Prostate gland (tissue), 2 donors: ENCODE measurements at places on chromosomes 5 and 9.
A peak's percentile ranks its signal among the peaks of the same experiment; 100 is the strongest.

- no peak for DNase-seq
These were observed 119.7 kb downstream of the CETN3 start for GRCh38 chr5:90289837-90290236.

DNA sequence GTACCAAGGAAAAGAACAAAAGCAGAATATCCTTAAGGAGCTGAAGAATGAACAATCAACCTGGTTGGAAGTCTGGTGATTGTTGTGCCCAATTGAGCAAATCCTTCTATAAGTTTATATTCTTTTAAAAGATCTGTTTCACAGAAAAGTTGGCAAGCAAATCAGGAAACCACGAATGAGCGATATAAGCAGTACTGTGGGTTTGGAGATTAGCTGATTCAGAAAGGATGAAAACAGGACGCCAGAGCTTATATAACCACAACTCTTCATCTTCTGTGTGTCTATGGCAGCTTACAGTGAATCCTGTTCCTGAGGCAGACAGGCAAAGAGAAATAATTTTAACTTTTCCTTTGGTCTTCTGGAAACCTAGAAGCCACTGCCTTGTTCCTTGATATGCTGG, 61.7 kb downstream of the SLC38A9 start:
- no peak for DNase-seq

DNA sequence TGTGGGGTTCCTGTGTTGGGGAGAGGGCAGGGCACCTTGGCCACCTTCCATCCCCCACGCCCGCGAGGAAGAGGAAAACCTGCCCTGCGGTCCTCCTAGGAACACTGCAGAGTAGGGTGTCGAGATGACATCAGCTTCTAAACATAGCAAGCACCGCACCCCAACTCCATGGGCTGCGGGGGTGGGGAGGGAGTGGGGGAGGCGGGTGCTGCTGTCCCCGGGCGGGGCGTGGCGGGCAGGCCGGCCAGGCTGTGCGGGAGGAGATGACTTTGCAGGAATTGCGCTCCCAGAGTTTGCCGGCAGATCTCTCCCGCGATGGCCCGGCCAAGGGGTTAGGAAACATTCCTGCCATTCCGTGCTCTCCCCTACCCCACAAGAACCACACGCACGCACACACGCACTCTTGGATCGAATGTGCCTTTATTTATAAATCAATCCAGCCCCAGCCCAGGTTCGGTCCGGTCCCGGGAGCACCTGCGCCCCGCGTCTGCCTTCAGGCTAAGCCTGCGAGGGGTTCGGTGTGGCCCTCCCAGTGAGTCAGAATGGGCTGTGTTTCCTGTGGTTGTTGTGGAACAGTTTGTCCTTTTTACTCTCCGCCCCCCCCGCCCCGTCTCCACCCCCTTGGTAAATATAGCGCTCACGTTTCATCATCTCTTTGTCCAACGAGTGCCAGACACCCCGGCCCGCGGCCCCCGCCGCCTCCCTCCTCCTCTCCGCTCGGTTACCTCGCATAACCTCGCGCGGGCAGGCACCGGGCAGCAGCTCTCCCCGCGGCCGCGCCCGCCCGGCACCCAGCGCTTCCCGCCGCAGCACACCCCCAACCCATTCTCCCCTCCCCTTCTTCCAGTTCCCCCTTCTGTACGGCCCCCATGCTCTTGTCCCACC, 5.3 kb upstream of the KLF9 start:
- DNase-seq: peak; percentile 98

DNA sequence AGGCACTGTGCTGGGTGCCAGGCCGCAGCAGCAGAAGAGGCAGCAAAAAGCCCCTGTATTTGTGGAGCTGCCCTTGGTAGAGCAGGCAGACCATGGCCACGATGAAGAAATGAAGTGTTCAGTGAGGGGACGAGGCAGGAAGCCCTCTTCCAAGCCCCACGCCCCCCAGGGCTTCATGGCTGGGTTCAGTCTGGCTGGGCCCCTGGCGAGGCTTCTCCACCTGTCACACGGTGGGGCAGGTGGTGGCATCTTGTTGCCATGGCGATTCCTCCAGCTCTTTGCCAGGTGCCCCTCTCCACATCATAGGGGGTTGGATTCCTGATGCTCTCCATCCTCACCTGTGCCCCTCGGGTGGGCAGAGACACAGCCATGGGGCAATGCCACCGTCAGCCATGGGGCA, 21.5 kb downstream of the ADGRD2 start:
- no peak for DNase-seq

GRCh38 chr5:168132241-168132641, 159.2 kb upstream of the WWC1 start:
- no peak for DNase-seq

GRCh38 chr9:131584858-131585257, 39.5 kb downstream of the PRRT1B start:
- DNase-seq: no peak

DNA sequence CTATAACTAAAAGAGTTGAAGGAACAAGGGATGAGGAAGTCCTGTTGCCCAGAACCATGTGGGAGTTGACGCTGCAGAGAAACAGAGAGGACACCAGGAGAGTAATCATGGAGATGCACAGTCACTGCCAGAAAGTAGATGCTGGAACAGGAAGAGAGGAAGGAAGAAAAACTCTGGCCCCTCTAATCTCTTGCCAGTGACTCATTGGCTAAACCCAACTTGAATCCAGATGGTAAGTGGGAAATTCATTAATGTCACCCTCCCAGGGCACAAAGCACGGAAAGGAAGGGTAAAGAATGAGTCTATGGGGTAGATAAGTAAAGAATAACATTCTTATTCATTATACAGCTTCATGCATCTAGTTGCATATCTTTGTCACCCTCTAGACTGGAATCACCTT, 631.9 kb downstream of the PRELID2 start:
- no peak for DNase-seq

- DNase-seq: peak; percentile 74
These were observed at the start of gene TUSC1 for GRCh38 chr9:25678147-25678666. TSS of gene TUSC1 (minus strand) at chr9:25678444. CDS start at chr9:25678312, 132 bp downstream.

GRCh38 chr9:37997636-37998374, 71.2 kb downstream of the SHB start:
- DNase-seq: peak; percentile 81

GRCh38 chr9:32136700-32137339, 247.6 kb upstream of the ACO1 start:
- DNase-seq: no peak

GRCh38 chr5:169013846-169014245, 287.1 kb downstream of the SLIT3 start:
- peak; percentile 24 for DNase-seq

DNA sequence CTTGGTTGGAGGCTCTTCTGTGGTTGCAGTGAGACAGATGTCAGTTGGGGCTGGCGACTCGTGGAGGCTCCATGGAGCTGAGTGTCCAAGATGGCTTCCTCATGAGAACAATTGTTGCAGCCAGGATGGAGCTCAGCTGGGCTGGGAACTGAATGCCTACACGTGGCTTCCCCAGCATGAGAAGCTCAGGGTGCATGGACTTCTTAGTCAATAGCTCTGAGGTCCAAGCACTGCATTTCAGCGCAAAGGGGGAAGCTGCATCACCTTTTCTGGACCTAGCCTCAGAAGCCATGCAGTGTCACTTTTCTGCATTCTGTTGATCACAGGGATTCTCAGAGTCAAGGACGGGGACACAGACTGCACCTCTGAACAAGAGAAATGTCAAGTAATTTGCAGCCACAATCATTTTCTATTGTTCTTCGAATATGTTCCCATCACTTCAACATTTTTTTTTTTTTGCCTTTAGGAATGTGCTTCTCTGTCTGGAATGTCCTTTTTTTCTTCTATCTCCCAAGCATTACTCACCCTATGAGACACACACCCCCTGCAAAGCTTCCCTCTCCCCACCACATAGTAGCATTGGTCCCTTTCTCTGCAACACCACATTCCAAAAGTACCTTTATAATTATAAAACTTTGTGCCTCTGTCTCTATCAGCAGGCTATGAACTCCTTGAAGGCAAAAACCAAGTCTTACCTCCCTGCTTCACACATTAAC, 57.5 kb upstream of the STK32A start:
- DNase-seq: no peak

DNA sequence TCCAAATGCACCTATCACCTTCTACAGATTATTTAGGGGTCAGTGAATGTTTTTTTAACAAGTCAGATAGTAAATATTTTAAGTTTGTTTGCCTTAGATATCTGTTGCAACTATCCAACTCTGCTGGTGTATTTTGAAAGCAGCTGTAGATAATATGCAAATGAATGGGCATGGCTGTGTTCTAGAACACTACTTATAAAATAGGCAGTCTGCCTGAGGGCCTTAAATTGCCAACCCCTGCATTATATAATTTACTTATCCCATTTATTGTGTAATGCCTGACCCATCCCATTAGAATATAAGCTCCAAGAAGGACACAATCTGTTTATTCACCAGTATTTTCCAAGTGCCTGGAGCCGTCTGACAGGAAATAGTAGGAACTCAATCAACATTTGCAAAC, 149.0 kb downstream of the TTC39B start:
- no peak for DNase-seq

DNA sequence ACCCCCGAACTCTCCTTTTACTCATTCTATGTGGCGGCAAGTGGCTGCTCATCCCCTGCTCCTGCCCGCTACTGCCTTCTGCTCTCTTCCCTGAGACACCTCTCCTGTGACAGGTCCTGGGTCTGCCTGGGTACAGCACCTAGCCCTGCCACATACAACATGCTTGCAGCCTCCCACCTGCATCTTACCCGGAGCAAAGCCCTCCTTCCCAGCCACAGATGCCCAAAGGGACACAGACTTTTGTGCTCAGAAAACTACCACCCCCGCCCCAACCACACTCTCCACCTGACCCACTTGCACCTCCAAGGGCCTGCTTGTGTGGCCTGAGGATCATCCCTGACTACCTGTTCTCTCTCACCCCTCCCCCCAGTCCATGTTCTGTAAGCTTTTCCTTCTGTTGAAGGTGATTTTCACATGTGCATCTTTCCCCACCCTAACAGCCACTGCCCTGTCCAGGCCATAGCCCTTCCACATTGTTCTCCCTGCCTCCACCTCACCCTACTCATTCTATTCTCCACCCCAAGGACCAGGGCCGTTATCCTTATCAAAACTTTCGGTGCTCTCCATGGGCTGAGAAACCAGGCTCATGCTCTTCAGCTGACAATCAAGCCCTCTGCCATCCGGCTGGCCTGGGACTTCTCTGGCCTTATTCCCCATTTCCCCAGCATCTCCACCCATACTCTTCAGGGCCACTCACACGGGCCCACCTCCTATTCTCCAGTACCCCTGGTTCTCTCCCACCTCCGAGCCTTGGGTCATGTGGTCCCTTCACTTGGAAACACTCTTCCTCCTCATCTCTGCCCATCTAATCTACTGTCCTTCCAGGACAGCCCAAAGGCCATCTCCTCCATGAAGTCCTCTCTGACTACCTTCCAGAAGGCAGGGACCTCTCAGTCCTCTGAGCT, 46.4 kb upstream of the ALDH1B1 start:
- no peak for DNase-seq

DNA sequence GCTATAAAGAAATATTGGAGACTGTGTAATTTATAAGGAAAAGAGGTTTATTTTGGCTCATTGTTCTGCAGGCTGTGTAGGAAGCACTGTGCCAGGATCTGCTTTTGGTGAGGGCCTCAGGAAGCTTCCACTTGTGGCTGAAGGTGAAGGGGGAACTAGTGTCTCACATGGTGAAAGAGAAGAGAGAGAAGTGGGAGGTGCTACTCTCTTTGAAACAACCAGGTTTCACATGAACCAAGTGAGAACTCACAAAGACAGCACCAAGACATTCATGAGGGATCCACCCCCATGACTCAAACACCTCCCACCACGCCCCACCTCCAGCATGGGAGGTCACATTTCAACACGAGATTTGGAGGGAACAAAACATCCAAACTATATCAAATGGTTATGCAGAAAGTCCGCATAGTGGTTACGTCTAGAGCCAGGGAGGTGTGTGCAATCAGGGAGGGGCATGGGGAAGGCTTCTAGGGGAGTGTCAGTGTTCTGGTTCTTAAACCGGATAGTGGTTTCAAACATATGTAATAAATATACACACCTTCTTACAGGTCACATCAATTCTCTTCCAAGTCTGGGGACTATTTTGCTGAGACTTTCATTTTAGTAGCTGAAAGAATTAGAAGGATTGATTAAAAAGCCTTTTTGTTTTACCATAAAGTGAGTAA, 113.0 kb downstream of the TRIO start:
- DNase-seq: no peak

- DNase-seq: no peak
These were observed 158.7 kb downstream of the MYO10 start for GRCh38 chr5:16777432-16777831.

DNA sequence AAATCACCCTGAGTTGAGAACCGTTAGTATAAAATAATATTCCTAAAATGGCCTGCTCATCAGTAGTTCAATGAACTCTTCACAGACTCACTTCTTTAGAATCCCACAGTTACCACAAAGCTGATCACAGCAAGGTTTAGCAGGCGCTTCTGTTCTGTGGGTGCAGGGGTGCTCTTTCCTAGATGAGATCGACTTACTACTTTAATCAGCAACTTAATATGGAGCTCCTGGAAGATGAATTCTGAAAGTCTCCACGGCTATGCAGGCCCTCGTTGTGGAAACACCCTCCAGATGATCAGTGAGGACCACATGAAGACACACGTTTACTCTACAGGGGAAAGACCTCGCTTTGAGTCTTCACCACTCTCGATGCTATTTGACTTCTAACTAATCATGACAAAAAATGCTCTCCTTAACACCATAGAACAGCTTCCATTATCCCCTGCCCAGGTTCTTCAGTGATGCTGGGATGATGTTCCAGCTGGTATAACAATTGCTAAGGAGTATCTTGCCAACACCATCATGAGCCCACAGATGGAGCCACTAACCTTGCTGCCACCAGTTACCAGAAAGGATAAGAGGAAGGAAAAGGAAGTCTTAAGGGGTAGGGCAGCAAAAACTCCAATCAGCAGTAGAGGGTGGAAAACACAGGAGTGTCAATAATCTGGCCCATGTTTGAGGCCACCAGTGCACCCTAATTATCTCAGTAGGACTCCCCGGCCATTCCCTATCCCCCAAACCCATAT, 17.9 kb upstream of the GPX8 start:
- no peak for DNase-seq

DNA sequence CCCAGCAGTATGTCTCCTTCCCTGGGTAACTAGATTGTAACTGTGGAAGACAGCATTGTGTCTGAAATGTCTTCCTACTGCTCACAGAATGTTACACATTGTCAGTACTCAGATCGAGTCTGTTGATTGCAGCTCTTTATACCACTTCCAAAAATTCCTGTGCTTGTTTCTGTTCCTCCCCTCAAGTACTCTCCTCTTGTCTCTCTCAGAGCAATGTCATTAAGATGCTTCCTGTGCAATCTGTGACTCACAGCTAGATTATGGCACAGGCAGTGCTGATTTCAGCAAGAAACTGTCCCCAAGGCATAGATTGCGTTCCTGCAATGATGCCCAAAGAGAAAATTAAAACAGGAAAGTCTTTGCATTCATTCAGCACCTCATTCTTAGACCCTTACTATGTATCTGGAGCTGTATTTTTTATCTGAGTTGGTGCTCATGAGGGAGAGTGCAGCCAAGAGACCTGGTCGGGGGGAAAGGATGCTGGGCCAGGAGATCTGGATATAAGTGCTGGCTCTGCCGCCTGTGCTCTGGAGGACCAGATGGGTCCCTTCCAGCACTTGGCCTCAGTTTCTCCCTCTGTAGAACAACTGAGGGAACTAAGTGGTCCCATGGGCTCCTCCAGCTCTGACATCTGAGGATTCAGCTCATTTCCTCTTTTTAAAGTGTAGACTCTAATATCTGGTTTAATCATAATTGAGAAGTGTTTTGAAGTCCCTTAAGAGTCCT, 40.8 kb upstream of the GNPDA1 start:
- DNase-seq: no peak

- no peak for DNase-seq
These were observed 13.5 kb downstream of the GFPT2 start for GRCh38 chr5:180339583-180340183.

GRCh38 chr9:134564431-134565170, 77.0 kb upstream of the COL5A1 start:
- DNase-seq: no peak
